ENCODE measurements at places on chromosomes 6 and 20.

DNA sequence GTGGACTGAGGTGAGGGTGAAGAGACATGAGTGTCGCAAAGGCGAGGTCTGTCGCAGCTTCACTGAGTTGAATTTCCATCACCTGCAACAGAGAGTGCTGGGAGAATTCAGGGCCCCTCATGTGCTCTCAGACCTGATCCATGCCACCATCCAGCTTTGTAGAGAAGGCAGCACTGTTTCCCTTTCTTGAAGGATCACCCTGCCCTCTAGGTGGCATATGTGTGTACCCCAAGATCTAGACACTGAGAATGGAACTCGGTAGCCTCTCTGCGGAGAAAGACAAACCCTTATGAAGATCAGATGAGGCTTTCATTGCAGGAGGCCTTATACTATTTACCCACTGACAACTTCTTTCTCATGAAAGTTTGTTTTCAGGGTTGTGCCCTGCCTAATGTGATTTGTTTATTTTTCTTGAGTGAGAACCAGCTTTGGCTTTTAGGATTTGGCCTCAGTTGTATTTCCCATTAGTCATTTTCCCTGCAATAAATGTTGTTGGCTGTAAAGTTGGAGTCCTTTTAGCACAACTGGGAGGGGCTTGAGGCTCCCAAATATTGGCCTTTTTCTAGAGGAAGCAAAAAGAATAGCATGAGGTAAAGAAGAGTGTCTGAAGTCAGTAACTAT, 811.3 kb downstream of the DHX35 start:
- DNase-seq = no peak

- no peak for DNase-seq
Observed at GRCh38 chr6:21476112-21476511, 117.4 kb upstream of the SOX4 start.

DNA sequence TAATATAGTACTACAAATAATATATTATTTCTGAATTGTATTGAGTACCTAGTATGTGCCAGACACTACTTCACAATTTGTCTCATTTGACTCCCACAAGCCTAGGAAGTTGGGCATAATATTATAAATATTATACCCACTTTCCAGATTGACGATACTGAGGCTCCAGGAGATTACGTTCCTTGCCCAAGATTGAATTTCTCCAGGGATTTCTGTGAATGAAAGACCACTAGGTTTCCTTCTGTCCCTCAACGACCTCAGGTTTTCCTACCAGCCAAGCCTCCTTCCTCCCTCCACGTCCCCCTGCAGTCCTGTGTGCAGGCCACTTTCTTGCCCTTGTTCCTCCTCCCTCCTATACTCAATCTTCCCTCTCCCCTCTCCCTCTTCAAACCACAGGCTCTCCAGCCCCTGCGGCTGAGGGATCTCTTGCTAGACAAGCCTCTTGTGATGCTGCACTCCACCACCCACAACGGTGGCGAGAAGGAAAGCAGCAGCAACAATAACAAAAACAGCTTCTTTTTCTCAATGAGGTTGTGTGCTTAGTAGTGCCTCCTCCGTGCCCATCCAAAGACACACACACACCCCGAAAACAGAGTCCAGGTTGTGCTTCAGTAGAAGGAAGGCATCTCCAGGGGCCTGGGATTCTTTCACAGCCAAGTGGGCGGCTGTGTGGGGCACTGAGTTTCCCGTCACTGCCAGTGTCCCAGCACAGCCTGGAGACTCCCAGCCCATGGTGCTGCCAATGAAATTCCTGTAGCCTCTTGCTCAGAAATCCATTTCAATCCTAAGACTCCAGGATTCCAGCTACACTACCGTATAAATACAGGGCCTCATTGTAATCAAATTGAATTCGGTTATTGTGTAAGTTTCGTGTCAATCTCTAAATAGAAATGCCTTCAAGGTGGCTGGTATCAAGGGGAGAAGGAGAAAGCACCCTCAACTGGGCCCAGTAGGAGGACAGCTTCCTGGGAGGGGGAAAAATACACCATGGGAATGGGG, 94.4 kb downstream of the NCR2 start:
- DNase-seq = no peak

DNA sequence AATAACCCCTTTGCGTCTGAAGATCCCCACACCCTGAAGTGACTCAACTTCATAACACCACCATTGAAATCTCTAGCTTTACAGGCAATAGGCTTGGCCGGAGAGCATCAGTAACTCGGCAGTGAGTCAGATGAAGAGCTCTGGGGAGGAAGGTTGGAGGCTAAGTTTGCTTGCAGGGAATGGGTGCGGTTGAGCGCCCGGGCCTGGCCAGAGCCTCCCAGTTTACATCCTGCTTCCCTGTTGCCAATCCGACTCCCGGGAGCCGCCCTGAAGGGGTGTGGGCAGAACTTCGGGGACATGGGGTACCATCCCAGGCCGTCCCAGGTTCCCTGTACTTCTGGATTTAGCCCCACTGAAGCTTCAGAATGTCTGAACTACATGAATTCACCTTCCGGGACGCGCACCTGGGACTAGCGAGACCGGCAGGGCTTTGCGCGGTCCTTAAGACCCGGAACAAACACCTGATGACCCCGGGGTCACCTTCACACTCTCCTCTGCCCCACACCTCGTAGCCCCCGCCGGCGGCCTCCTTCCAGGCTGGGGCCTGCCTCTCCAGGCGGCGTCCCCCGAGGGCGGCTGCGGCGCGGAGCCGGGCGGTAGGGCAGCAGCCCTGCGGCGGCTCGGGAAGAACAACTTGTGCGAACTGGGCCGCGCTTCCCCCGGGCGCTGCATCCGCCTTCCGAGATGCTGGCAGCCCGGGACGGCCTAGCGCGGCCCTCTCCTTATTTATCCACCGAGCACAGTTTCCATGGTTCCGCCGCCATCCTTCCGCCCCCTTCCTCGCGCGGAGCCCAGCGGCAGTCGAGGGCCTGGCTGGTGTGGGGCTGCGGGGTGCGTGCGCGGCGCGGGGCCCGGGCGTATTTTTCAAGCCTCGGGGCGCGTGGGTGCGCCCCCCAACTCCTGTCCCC, 56.6 kb upstream of the RREB1 start:
- DNase-seq = no peak

GRCh38 chr20:31717478-31718201, 5.0 kb downstream of the BCL2L1 start:
- DNase-seq = peak; percentile 26

GRCh38 chr20:62623488-62624324, 18.6 kb upstream of the SLCO4A1 start:
- DNase-seq = peak; percentile 88

DNA sequence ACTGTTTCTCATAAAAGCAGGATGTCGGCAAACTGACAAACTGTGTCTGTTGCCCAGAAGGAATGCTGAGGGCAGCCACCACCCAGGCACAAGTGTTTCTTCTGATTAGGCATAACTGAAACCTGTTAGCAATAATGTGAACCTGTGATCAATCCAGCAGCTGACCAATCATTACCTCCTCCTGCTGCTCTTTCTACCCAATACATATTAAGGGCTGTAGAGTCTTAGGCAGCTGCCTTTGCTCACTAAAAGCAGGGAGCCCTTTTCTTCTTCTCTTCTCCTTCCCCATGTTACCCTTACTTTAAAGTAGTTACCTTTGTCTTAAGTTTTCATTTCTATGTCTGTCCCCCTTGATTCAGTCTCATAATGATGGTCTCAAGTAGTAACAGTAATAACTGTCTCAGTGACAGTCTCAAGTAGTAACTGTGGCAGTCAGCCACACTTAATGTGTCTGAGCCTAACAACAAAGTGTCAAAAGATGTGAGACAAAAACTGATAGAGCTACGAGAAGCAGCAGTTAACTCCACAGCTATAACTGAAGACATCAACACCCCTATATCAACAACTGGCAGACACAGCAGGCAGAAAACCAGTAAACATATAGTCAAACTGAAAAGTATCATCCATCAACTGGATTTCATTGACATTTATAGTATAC, 37.0 kb downstream of the RANBP9 start:
- DNase-seq = no peak

DNA sequence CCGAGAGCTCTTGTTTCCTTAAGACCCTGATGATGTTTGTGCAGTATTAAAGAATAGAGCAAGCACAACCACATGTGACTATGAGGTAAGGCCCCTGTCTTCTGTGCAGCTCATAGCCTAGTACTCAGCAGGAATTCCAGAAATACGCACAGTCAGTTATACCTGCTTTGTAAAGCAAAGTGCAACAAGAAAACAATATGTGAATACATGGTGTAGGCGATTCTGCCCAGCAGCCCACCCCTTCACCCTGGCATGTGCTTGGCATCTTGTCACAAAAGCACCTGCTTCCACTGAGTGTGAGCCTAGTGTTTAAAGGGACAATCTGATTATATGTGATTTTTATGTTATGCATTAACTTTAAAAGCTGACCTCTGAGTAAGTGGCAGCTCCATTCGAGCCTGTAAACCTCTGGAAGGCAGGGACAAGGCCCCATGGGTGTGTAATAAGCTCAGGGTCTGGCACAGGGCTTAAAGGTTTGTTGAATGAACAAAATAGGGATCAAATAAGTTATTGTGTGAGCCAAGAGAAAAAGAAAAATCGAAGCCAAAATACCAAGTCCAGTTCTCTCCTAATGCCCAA, 148.7 kb downstream of the DOK5 start:
- DNase-seq = no peak

- no peak for DNase-seq
Observed at GRCh38 chr6:138726066-138726756, 47.4 kb upstream of the CCDC28A start.

DNA sequence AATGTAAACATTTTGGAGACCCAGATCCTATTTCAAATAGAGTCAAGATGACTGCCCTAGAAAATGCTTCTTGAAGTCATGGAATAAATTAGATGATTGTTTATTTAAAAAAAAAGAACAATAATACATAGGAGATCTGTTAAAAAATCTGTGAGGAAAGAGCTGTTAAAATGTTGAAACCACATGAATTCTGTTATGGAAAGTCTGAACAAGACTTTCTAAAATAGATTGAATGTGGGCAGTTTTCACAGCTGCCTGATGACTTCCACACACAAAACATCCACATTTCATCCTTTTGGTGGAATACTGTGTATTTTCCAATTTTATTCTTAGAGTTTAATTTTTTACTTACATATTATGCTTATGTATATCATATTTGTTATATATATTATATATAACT, 186.1 kb downstream of the LAMA2 start:
- DNase-seq = no peak

DNA sequence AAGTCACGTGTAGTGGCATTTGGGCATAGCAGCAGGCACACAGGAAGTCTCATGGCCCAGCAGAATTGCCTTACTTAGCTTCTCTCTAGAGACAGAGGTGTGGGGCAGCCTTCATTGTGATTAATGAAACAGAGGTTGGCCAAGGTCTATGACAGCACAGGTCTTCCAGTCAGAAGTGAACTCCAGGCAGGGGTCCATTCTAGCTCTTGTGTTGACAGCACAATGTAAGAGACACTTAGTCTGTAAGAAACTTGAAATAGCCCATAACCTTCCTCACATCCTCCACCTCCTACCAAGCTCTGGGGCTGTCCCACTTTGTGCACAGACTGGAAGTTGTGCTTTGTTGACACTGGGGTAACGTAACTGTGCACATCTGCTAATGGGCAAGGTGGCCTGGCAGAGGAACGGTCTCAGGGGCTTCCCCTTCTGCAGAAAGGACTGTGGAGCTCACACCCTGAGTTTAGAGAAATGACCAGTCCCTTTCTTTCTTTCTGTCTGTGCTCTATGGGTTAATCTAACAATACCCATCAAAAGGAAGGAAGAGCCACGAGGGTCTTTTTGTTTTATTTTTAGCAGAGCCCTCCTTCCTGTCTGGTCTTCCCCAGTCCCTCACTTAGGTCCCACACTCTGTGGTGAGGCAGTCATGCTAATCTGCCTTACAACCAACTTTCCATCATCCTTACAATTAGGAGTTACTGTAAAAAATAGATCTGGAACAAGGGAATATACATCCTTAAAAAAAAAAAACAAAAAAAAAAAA, 35.6 kb upstream of the TAGAP start:
- no peak for DNase-seq

- no peak for DNase-seq
Observed at GRCh38 chr6:17200395-17200794, 80.8 kb upstream of the RBM24 start.

GRCh38 chr20:8394308-8394945, 262.4 kb downstream of the PLCB1 start:
- no peak for DNase-seq

DNA sequence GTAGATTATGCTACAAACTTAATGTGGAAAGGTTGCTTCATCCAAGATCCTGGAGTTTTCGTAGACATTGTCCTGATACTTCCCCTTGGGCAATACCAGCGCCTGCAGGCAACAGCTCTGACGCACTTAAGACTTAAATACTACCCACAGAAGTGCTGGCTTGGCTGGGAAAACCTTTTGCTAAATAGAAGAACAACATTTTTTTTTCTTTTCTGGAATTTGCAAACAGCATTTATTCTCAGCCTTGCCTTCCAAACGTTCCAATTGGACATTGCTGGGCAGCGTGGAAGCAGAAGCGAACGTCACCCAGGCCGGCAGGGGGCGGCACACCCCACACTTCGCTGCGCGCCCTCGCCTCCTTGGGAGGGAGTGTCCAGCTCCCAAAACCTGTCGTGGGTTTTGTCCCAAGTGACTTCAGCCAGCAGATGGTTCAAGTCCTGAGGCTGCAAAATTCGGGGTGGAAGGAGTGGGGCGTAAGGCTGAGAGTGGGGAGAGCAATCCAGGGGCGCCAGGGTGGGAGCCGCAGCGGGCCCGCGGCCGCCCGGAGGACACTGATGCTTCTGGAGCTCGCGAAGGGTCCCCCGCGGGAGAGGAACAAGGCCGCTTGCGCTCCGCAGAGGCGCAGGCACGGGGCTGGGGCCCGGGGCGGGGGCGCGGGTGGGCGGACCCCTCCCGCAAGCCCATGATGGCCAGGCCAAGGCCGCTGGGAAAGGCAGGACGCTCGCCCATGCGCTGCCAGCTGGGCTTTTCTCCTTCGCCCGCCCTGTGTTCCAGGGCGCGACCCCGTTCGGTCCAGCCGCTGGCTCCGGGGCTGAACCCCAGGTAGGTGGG, 60.8 kb upstream of the MAP3K4 start:
- DNase-seq = no peak

GRCh38 chr6:73727114-73727513, 31.1 kb downstream of the CD109 start:
- no peak for DNase-seq

- DNase-seq = no peak
Observed at GRCh38 chr20:12110274-12110673, 192.6 kb downstream of the BTBD3 start.

All from NK-92 treated with Interleukin-12 subunit alpha and Interleukin-12 subunit beta, amount 100 ng/mL, for 24 hours (cell line).